ENCODE measurements at places on chromosomes 11 and 22. TPM values are rescaled to one million over a fixed set of nuclear protein-coding genes. Genes with fewer than 3 reads are reported as not detected.

Gene MS4A12
- polyA plus RNA-seq: not detected

Gene PARVA
- polyA plus RNA-seq: 26.4 TPM

Gene PRR5
- polyA plus RNA-seq: 36.5 TPM

Gene OR4D5
- not detected for polyA plus RNA-seq

Gene BAIAP2L2
- 1.2 TPM for polyA plus RNA-seq

Gene INSC
- not detected for polyA plus RNA-seq

Gene ALX4
- polyA plus RNA-seq: not detected

Gene SLN
- polyA plus RNA-seq: 3.1 TPM

Gene IGF2
- polyA plus RNA-seq: 155 TPM

Gene TEX12
- not detected for polyA plus RNA-seq

Gene LMO2
- polyA plus RNA-seq: 33.4 TPM

Gene OR51E1
- polyA plus RNA-seq: not detected

Gene ZP1
- 1.9 TPM for polyA plus RNA-seq

Gene BEST1
- polyA plus RNA-seq: 0.34 TPM

Gene MFNG
- 6.4 TPM for polyA plus RNA-seq

Gene OR51E2
- polyA plus RNA-seq: not detected

Gene CHRDL2
- not detected for polyA plus RNA-seq

Gene CD3G
- polyA plus RNA-seq: not detected

Gene CRACR2B
- 113 TPM for polyA plus RNA-seq

Gene ZNF70
- 2.3 TPM for polyA plus RNA-seq

Gene POTEH
- polyA plus RNA-seq: not detected

Gene PARVG
- polyA plus RNA-seq: not detected

Gene MUC5B
- not detected for polyA plus RNA-seq

Gene OR5A1
- polyA plus RNA-seq: not detected

Gene SLC17A6
- polyA plus RNA-seq: not detected

Gene GSTT2
- polyA plus RNA-seq: 5.1 TPM

Gene GNAZ
- 1.8 TPM for polyA plus RNA-seq

Gene SDF2L1
- 28.2 TPM for polyA plus RNA-seq

Gene SLC5A4
- not detected for polyA plus RNA-seq

Gene RAB1B
- polyA plus RNA-seq: 21.0 TPM

Gene CWF19L2
- polyA plus RNA-seq: 4.5 TPM

Gene CASP1
- 0.12 TPM for polyA plus RNA-seq

Gene CDC45
- polyA plus RNA-seq: 11.2 TPM

Gene ME3
- 5.9 TPM for polyA plus RNA-seq

Gene HEPN1
- polyA plus RNA-seq: not detected

Measured in cardiac muscle cell (in vitro differentiated cells and primary cell).